Progenitor cell of endocrine pancreas (in vitro differentiated cells): ENCODE measurements at places on chromosomes 4 and X.

DNA sequence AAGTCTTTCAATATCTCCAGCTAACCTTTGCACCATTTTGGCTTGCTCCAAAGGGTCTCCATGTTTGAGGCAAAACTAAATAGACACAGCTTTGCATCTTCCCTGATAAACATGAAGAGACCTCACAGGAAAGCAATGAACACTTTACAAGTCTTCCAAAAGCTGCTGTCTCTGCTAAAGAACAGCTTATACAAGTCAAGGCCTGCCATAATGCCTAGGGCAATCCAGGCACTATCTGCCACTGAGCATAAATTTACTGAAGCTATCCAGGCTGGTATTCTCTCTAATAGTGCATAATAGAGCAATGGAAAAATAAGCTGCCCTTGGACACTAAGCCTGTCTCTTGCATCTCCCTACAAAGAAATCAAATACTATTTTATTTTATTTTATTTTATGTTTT is 60.1 kb upstream of the S100G start:
- DNase-seq, result no peak

DNA sequence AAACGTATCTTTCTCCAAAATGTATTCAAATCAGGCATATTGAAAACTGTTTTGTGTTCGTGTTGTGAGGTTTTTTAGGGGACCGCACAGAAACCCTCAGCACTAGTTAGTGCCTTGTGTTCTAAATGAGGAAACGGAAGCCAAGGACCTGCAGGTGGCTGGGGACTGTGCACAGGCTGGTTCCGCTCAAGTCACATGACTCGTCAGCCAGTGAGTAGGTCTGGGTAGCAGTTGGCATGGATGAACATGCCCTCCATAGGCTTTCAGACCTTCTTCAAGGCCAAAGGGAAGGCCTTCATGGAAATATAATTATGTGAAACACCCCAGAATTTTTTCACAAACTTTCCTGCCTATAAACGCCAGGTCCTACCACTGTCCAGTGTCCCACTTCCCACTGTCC is 1.3 kb upstream of the F11 start:
- no peak for DNase-seq

DNA sequence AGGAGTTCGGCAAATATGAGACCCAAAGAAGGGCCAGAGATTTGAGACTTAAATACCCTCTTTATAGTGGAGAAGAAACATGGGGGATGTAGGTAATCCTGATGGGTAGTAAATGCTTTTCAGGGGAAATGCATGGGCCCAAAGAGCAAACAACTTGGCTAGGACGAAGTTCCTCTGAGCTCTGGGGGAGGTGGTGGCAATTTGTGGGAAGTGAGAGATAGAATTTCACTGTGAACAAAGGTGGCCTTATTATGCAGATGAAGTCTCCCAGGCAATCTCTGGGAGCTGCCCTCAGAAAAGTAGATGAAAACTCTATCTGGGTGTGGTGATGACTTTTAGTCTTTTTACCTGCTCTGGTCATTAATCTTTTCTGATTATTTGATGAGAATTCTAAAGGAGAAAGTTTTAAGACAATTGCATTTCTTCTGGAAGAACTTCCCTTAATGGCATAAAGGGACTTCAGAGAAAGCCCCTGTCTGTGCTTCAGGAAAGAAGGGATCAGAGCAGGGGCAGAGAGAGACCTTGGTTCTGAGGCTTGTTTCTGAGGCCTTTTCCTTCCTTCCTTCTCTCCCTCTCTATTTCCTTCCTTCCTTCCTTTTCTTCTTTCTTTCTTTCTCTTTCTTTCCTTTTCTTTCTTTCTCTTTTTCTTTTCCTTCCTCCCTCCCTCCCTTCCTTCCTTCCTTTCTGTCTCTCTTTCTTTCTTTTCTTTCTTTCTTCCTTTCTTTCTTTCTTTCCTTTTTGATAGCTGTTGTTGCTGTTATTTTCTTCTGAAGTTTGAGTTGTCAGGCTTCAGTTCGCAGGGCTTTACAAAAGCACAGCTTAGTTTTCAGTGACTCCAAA is 37.5 kb upstream of the MAOA start:
- DNase-seq, result no peak

GRCh38 chr4:61320154-61320553 is 120.0 kb downstream of the ADGRL3 start:
- DNase-seq, result no peak

DNA sequence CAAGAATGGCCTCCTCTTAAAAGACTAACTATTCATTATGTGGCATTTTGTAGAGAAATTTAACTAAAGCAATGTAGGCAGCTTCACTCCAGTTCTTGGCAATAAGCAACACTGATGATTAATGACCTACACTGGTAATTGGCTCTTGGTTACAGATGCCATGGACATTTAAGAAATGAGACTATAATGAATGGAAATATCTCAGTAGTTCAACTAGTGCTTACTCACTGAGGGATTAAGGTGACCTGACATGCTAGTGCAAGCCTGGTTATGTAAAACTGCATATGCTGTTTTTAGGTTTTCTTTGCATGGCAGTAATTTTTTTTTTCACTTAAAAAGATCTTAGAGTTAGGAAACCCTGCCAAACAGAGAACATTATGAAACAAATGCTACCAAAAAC is 152.7 kb upstream of the AADAT start:
- no peak for DNase-seq

DNA sequence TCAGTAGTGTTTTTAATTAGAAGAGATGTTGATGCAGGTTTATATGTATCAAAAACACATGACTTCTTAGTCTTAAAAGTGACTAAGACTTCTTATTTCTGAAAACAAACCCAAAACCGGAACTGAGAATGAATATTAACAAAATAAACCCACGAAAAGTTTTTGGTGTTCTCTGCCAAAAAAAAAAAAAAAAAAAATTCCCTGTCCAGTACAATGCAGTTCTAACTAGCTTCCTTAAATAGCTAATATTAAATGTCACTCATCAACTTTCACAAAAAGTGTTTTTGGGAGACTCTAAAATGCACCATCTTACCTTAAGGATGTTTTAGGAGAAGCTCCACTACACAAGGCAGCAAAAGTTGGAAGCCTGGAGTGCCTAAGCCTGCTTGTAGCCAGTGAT is 2.0 kb downstream of the ANKRD37 start:
- no peak for DNase-seq

- no peak for DNase-seq
Observed at GRCh38 chrX:131045726-131046125, 12.4 kb upstream of the ARHGAP36 start.

DNA sequence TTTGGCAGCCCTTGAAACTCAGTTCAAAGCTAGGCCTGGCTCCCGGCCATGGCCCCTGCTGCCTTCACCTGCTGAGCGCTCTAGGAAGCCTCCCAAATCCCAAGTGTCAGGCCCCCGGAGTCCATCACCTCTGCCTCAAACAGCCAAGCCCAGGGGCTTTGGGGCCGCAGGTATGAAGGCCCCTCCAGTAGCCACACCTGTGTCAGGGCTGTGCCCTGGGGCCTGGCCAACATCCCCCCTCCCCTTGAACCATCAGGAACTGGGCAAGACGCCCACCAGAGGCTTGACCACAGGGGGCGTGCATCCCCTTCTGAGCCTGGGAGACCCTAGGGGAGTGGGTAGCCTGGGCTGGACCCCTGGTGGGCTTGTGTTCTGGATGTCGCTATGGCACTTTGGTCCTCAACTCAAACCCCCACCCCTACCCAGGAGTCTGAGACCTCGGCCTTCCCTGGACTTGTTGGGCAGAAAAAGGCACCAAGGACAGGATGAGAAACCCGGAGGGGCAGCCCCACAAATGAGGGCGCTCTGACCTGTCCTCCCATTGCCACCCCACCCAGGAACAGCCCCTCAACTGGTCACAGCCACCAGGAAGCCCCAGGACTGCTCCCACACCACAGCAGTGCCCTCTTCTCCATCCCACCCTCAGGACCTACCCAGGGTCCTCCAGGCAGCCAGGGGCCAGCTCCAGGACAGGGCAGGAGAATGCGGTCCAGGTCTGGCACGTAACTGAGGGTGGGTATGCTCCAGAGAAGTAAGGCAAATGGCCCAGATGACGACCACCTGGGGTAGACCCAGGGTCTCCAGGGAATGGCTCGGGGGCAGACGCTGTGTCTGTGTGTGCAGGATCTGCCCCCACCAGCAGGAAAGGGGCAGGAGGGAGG is 4.2 kb upstream of the SLBP start:
- no peak for DNase-seq
